ENCODE measurements at places on chromosomes 6 and 20. TPM values are rescaled to one million over a fixed set of nuclear protein-coding genes. Genes with fewer than 3 reads are reported as not detected.

DNA sequence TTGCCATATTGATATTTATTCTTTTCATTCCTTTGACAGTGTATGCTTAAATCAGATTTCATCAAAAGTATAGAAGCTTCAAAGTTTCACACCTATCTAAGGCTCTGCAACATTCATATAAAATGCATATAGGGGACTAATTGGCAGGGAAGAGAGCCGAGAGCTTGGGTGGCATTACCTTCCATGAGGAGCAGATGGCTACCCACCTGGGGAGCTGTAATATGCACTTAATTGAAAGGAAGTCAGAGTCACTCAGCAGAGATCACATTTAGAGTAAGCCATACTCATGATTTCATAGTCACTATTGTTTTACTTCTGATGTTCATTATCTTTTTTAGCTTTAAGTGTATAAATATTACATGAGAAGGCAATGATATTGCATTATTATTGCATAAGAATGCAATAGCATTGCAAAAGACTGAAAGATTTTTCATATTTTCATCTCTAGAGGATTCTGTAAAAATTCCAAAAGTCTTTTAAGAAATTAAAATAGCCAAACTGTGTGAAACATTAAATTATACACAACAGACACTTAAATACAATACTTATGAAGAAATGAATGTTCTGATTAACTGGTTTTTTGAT lies 1305.2 kb downstream of the EPHA7 start:
- DNase-seq: no peak

- DNase-seq: no peak
Measured at GRCh38 chr6:152136449-152136825, 329.0 kb downstream of the ESR1 start.

DNA sequence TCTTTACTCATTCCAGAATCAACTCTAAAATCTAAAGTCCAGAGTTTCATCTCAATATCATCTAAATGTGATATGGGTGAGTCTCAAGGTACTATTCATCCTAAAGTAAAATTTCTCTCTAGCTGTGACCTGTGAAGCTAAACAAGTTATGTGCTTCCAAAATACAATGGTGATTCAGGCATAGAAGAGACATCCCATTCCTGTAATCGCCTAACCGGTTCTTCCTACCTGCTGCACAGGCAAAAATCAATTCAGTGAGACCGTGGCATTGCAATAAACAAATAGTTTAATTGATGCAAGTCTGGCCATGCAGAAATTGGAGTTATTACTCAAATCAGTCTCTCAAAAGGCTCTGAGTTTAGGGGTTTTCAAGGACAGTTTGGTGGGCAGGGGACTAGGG lies 232.8 kb downstream of the UBE3D start:
- DNase-seq: no peak

- DNase-seq: no peak
Measured at GRCh38 chr6:34630040-34630439, 66.5 kb downstream of the ILRUN start.

- peak; percentile 91 for DNase-seq
Measured at GRCh38 chr6:31128093-31128676, 7.9 kb upstream of the CDSN start.

DNA sequence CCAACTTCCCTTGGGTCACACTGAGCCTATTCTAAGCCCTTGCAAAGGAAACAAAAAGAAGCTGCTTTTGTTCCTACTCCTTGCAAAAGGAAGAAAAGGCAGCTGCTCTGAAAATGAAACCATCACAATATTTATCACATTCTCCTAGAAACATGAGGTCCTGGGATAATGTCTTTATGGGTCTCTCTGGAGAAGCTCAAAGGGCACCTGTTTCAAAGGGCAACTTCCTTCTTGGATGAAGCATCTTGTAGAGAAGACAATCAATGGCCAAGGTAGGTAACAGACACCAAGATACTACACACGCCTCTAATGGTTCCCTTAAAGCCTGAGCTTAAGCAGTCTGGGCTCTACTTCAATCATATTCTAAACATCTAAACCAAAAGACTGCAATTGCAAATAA lies 10.4 kb downstream of the ELOVL5 start:
- no peak for DNase-seq

DNA sequence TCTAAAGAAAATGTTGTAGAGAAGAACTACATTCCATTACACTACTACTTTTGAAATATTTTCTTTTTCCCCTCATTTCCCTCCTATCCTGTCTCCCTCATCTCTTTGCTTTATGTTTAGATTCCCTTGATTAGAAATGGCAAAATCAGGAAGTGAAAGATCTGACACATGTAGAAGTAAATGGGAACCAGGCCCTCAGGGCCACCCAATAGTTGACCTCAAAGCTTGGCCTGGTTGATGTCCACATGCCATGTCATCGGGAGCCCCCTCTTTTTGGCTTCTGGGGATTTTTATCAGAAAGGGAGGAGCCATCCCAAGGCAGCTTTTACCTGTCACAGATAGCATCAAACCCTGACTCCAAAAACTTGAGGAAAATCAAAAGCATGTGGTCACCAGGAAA lies 168.3 kb upstream of the ECI2 start:
- no peak for DNase-seq

NMBR gene
- not detected for total RNA-seq

- DNase-seq: no peak
Measured at GRCh38 chr20:49990271-49990720, 7.5 kb downstream of the SNAI1 start.

DNA sequence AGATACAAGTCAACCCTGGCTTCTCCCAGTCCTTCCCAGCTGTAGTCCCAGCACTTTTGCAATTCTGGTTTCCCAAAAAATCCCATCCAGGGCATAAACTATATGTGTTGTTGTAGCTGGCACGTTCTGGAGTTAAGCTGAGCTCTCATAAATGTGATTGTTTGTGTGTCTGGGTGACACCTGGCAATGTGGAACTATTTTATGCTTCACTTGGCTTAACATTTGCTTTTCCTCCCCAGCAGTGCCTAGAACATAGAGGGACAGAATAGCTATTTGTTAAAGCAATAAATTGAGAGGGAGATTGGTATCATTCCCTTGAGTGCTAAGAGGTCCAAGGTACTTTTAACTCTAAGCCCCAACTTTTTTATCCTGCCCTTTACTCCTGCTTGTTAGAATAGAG lies 575.9 kb upstream of the NOX3 start:
- DNase-seq: no peak

DNA sequence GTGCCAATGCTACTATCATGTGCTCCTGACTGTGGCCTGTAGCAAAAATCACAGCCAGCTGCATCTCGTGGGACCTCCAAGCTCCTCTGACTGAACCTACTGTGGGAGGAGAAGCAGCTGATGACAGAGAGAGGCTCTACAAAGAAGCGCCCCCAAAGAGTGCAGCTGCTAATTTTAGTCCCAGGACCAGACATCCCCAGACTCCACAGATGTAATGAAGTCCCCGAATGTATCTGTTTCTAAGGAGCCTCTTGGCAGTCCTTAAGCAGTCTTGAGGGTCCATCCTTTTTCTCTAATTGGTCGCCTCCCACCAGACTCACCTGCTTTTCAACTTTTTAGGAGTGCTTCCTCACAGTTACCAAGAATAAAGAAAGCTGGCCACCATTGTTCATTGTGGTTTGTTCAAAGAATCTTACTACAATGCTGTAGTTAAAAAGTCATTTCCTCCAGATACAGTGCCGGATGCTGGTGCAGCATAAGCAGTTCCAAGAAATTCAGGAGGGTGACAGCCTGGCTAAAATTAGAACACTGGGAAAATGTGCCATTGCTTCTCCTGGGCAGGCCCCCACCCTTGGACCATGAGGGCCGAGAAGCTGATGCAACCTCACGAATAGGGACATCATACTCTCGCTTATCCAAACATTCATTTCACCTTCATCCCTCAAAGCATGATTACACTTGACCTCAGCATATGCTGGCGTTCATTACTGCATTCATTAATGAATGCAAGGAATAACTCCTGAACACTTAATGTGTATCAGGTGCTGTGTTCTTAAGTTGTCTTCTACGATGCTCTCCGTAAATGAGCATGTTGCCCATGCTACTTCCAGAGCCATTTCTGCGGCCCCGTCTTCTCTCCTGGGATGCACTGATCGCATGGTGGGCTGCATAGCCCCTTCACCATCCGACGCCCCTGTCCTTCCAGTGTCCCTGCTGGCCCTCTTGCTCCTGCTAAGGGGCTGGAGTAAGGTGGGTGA lies 66.4 kb downstream of the LY86 start:
- DNase-seq: peak; percentile 35

RIMS1 gene
- total RNA-seq: 1.3 TPM
